ENCODE measurements at places on chromosomes 4 and X.

DNA sequence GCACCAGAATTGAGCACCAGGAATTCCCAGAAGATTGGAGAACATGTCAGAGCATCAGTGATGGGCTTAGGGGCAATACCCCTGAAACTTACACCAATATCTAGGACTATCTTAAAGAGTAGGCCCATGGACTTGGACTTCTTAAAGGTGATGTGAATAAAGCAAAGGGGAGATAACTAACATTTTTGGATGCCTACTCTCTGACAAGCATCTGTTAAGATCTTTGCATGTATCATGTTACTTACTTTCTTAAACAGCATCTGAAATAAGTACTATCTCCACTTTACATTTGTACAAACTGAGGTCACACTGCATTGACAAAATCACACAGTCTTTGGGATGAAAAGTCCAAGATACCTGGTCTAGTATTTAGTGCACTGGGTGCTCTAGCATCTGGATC is 258.6 kb upstream of the ARSJ start:
- DNase-seq: no peak

DNA sequence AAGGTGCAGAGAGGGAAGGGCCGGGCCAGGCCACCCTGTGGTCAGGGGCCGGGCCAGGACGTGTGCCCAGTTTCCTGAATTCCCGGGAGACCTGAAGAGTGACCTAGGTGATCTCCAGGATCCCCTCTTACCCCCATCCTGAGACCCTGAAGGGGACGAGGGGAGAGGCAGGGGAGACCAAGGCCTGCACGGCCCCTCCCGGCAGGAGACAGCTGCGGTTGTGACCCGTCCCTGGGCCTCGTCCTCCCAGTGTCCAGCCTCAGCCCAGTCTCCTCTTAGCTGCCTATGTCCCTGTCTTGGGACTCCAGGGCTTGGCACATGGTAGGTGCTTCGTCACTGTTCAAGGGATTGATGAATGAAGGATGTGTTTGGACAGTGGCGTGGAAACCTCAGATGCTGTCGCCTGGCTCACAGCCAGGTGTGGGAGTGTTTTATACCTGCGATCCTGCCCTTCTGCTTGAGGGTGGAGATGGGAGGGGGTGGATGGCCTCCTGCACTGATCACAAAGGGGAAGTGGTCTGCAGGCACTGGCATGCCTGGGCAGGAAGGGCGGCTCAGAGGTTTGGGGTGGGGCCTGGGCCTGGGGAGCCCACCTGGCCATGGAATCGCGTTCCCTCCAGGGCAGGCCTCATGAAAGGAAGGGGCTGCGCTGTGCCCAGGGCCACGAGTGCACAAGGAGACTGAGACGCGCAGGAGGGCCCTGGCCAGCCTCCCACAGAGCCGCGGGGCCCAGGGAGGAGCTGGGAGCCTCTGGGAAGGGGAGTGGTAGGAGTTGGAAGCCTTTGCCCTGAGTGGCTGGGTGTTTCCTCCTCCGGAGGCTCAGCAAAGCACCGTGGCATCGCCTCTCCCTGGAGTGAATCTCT is 6.9 kb downstream of the SH3TC1 start:
- DNase-seq: no peak

- no peak for DNase-seq
Observed at GRCh38 chr4:87192145-87192919, 28.1 kb downstream of the KLHL8 start.

GRCh38 chr4:91298156-91298700 is 1005.5 kb upstream of the GRID2 start:
- no peak for DNase-seq

DNA sequence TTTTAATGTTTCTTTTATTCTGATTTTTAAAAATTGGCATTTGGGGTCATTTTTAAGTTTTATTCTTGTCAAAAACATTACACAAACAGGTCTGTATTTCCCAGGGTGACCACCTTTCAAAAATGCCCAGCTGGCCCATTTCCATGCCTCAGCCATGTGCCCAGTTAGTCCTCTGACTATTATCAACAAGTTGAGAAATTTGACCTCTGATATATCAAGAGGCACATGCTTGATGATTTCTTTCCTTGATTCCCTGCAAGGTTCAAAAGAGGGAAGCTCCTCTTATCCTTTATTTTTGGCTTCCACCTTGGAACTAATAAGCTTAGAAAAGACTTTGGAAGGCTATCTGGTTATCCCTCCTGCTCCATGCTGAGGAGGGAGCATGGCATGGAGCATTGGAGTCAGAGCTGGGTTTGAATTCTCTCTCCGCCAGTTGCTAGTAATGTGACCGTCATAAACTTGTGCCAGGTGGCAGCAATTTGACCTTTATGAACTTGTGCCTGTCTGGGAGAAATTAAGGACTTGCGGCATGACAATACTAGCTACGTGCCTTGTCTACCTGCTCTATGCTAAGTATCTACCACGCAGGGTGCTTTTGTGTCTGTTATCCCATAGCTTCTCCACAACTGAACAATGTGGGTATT is 122.4 kb upstream of the SLC4A4 start:
- DNase-seq: no peak

DNA sequence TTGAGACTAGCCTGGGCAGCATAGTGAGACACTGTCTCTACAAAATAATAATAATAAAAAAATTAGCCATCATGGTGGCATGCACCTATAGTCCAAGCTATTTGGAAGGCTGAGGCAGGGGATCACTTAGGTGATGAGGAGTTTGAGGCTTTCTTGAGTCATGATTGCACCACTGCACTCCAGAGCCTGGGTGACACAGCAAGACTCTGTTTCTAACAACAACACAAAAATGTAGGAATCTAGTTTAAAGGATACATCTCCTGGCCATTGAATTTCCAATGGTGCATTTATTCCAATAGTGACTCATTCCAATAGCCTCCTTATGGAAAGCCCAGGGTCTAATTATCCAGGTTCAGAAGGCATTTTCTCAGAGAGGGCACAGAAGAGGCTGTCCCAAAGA is 21.9 kb upstream of the HERC6 start:
- no peak for DNase-seq

- DNase-seq: peak; percentile 4
Observed at GRCh38 chr4:83536362-83537272, 709 bp downstream of the GPAT3 start.

GRCh38 chr4:52866734-52867133 is 4.6 kb downstream of the RASL11B start:
- no peak for DNase-seq
